ENCODE measurements at places on chromosomes 16 and 17.

DNA sequence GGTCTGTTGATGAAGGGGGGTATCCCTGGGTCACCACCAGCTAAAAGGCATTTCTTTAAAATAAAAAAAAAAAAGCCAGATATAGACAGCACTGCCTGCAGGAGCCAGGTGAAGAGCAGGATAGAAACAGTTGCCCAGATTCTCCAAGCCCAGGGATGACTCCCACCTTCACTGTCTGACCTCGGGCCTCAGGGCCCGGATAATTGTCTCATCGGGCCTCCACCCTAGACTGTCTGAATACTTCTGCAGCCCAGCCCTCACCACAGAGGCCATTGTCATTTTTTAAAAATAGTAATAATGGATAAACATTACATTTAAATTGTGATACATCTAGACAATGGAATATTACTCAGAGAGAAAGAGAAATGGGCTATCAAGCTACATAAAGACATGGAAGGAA is 92.8 kb upstream of the TNRC6C start:
- no peak for DNase-seq

DNA sequence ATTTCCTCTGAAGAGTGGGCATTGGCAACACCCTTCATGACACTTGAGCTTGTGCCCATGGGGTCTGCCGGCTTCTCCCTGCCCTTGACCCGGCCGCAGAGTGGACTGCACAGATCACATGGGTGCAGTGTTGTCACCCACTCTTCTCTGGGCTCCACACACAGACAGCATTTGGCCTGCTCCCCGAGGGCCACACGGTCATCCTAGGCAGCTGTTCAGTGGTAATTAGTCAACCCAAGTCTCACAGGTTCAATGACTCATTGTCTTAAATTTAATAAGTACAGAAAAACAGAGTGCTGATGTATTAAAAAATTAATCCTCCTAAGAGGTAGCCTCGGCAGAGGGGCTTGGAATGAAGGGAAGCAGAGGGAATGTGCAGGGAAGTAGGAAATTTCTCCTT is 204.8 kb downstream of the MSI2 start:
- no peak for DNase-seq

- DNase-seq, result no peak
Measured at GRCh38 chr17:33802349-33803198, 452.5 kb upstream of the CCL2 start.

DNA sequence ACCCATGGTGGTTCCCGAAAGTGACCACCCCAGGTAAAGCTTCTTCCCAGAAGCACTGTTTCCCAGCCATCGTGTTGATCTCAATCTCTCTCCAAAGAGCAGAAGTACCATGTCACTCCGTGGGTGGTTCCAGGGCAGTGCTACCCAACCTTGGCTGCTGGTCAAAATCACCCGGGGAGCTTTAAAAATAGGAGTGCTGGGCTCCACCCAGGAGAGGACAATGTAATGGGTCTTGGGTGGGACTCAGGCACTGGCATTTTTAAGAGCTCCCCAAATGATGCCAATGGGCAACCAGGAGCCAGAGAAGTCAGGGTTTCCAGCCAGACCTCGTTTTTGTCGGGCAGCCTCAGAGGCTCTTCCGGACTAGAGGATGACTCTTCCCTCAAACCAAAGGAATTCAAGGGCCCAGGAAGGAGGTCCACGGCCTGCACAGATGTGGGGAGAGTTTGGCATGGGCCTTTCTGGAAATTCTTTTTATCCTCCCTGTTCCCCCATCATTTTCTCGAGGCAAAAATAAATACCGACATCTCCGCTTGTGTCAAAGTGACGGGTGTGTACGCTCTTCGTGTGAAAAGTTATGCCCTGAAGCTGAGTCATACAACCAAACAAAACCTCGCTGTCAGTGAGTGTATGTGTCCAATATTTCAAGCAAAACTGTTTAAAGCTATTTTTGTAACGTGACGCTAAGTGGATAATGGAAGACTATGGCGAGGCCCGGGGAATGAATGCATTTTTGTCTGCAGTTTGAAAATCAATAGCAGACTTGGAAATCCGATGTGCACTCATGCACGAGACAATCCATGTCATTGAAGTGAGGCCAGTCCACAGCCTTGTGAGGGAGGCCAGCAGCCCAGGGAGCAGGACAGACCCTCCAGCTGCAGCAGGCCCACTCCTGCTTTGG is 364.1 kb downstream of the FOXL1 start:
- no peak for DNase-seq

- DNase-seq, result no peak
Measured at GRCh38 chr16:81511371-81511770, 66.8 kb downstream of the CMIP start.

- no peak for DNase-seq
Measured at GRCh38 chr16:51155820-51156806, 5.0 kb upstream of the SALL1 start.

DNA sequence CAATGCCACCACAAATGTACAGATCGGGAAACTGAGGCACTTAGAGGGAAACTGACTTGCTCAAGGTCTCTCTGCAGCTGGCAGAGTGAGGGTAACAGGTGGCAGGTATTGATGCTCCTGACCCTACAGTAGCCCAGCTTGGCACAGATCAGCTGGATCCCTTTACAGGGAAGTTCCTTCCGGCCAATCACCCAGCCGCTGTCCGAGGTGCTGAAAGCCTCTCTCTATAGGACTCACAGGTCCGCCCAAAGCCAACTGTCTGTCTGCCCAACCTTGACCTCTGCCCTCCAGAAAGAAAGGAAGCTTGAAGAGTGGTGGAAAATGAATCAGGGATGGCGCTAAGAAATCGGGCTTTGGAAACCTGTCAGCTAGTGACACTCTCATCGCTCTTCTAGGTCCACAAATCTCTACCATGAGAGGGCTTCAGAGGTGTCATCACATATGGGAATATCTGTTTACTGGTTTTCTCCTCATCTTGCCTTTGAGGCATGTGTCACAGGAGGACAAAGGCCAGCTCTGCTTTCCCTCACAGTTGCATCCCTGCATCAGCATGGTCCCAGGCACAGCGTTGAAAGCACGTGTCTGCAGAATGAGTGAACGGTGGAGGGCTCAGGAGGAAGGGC is 246.2 kb downstream of the KATNIP start:
- DNase-seq, result no peak

DNA sequence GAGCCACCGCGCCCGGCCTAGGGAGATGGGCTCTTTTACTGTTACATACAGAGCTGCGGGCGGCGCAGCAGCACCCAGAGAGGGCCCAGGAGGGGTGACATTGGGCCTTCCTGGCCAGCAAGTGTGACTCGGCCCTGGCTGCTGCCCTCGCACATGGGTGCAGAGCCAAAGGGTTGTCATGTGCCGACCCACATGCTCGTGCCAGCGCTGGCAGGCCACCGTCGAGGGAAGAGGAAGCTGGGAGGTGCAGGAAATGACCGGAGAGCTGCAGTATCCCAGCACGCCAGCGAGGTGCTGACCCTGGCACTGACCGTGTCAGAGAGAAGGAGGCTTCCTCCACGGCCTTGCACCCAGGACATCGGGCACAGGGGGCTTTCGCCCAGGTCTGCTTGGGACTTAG is 8.0 kb downstream of the ENDOV start:
- DNase-seq, result no peak

- no peak for DNase-seq
Measured at GRCh38 chr16:8853150-8853549, 15.7 kb downstream of the CARHSP1 start.

DNA sequence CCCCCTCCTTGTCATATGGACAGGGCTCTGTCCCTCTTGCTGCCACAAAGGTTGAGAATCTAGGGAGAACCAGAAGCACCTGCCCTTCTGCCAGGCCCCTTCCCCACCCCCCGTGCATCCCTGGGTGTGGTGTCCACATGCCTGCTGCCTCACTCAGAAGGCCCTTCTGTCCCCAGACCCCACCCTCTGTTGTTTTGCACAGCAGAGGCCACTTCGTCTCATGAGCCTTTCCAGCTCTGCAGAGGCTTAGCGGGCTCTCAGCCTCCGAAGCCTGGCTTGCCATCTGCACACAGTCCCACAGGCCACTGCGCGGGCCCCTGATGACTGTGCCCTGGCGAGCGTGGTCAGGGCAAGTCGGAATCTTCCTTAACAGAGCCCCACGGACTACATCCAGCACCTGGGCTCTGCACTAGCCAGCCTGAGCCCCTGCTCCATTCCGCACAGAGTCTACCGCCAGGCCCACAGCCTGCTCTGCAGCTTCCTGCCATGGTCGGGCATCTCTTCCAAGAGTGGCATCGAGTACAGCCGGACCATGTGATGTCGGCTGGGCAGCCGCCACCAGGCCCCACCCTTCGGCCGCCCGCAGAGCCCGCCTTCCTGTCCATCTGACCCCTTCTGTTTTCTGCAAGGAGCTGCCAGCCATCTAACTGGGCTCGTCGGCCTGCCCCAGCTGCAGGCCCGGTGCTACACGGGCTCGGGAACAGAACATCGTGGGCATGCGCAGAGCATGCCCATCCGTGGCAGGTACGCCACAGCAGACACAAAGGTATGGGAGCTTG is 10.8 kb downstream of the C16orf90 start:
- DNase-seq, result no peak

DNA sequence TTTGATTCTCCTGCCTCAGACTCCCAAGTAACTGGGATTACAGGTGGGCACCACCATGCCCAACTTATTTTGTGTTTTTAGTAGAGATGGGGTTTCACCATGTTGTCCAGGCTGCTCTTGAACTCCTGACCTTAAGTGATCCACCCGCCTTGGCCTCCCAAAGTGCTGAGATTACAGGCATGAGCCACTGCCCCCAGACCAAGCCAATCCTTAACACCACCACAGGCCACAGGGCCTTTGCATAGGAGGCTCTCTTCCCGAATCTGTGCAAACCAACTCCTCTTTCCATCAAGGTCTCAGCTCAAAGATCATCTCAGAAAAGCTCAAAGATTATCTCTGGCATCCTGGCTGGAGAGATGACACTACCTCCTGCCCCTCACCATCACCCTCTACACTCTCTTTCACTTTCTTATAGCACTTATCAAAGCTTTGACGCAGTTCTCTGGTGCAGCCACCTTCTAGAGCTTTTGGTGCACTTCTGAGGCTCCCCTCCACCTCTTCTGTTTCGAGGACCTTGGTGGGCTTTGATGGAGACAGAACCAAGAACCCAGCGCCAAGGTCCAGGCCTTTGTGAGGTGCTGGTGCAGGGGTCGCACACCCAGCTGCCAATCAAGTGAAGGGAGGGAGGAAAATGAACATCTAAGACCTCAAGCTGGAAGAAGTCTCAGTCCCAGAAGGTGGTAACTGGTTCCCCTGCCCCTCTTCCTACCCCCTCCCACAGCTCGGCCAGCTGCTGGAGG is 23.2 kb upstream of the PHB1 start:
- DNase-seq, result no peak

- no peak for DNase-seq
Measured at GRCh38 chr17:42289611-42290181, 1.4 kb downstream of the STAT5A start.

DNA sequence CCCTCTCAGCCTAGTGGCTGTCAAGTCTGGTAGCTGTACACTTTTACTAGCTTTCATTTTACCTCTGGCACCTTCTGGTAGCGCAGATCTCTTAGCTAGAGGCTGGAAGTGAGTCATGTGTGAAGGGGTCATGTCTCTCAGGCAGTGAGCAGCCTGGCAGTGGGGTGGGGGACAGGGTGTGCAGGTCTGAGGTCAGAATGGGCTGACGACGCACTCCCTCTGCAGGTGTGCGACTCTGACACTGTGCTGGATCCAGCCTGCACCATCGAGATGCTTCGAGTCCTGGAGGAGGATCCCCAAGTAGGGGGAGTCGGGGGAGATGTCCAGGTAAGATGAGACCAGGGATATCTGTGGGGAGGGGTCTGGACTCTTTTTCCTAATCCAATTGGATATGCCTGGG is 7.8 kb downstream of the HAS3 start:
- no peak for DNase-seq

GRCh38 chr16:11203111-11203623 is 52.8 kb downstream of the SOCS1 start:
- DNase-seq, result no peak

DNA sequence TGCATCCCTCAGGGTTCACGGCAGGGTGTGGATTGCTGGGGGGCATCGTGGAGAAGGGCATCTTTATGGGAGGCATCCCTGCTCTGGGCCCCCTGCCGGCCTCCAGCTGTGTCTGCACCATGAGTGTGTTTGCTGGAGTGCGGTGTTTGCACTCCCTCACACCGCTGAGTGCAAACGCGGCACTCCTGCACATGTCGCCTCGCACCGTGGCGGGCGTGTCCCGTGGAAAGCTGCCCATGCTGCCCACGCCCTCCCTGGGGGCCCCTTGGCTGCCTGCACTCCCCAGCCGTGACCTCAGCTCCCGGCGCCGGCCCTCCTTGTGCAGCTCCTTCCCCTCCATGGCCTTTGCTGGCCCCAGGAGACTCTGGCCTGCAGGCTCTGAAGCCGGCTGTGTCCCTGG is 74.6 kb upstream of the ZNF750 start:
- DNase-seq, result no peak

DNA sequence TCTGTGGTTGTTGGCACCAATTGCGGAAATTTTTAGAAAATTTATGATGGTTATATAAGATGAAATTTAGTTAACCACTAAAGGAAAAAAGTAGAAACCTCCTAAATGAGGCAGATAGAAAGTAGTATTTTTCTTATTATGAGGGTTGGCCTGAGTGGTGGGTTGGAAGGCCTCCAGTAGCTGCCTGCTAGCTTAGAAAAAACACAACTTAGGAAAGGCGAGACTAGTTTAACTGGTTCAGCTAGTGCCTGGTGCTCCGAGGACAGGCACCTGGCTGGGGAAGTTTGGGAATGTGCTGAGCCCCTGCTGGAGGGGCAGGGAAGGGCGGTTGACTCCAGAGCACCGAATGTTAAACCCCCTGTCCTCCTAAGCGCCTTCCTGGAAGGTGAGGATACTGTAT is 19.9 kb downstream of the LDHD start:
- DNase-seq, result no peak

GRCh38 chr16:82882982-82883835 is 256.4 kb downstream of the CDH13 start:
- DNase-seq, result no peak

- no peak for DNase-seq
Measured at GRCh38 chr16:69311533-69312387, 610 bp downstream of the VPS4A start.

DNA sequence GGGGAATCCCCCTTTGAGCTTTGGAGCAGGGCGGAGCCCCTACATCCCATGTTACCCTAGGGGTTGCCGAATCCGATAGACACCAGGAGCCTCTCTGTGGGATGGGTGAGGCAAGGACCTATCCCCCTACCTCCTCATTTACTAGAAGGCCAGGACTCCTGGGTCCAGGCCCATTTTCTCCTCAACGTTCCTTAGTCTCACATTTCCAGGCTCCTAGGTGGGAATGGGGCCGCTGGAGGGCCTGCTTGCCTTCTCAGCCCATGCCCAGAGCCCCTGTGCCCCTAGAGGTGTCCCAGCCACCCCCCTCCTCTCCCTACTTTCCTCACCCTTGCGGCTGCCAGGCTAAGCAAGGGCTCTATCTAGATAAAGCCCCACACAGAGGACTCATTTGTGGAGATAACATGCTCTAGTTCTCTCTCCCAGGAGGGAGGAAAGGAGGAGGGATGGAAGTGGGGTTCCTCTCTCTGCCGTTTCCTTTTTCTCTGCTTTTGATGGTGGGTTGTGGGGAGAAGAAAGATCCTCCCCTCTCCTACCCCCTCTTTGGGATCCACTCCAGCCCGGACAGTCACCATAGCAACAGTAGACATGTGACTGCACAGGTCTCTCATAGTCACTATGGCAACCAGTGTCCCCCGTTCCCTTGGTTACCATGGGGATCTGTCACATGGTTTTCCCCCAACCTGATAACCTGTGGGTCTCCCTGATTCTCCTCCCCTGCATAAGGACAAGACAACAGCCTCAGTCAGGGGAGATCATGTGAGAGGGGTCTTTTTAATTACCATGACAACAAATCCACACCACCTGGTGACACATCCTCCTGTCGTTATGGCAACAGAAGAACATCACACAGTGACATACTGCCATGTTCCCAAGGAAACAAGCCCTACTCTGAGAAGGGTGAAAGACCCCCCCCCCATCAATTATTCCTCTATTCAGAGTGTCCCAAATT is 5.2 kb downstream of the CACNA1G start:
- DNase-seq, result peak; percentile 83
